Inflammatory macrophage treated with lipopolysaccharide for 1 hour (primary cell): ENCODE measurements at places on chromosomes 6 and 20.

DNA sequence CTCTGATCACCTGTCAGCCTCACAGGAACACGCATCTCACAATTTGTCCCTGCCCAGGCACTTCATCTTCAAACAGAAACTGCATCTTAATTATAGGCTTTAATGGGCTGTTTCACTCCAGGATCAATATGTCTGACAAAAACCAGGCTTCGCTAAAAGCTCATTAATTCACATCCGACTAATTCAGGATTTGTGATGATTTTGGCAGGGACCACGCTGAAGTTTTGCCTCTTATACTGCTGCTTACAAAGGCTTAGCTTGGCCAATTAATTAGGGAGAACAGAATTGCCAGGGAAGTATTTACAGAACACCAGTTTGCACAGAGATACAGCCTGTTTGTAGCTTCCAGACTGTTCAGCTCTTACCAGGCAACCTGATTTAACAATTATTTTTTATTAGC lies 541.0 kb upstream of the SPTLC3 start:
- DNase-seq = no peak

GRCh38 chr20:25038591-25039015 lies 19.3 kb downstream of the ACSS1 start:
- no peak for DNase-seq

DNA sequence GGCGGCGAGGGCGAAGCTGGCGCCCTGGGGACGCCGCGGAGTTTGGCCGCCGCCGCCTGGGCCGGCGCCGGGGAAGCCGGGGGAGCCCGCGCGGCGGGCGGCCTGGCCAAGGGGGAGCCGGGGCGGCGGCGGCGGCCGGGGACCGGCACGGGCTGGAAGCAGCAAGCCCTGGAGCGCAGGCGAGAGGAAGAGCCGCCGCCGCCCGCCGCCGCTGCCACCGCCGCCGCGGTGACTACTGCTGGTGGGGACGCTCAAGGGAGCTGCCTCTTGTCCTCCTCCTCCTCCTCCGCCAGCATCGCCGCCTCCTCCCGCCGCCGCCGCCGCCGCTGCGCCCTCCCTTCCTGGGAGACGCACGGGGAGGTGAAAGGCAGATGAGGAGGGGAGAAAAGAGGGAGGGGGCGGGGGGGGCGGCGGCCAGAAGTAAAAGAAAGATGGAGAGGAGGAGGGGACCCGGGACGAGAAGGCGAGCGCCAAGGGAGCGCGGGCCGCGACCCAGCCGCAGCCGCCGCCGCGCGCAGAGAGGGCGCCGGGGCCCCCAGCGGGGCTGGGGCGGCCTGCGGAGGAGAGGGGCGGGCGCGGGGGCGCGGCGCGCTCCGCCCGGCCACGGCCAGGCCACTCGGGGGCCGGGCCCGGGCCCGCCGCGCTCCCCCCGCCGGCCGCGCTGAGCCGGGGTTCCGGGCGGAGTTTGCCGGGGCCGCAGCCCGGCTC lies 846 bp downstream of the PDE10A start:
- no peak for DNase-seq

DNA sequence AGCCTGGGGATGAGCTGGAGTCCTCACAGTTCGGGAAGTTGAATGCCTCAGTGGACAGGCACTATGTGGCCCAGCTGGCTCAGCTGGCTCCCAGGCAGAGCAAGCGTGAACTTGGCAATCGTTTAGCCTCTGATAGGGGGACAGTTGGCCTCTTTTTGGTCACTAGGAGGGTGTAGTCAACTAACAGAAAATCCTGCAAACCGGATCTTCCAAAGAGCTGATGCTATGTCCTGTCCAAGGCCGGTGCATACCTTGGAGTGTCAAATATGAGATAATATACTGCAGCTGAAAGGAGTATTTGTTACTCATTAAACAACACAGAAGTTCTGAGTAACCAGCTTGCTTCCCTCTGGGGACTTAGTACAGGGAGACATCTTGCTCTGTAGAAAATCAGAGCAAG lies 126.2 kb upstream of the EXOC2 start:
- no peak for DNase-seq
